Stimulated activated CD8-positive, alpha-beta memory T cell treated with anti-CD3 and anti-CD28 coated beads, Interleukin-2, amount 100 ng/mL, for 1 hour (primary cell): ENCODE measurements at places on chromosomes 7 and 10.

- no peak for DNase-seq
These were observed 745.2 kb downstream of the SUGCT start for GRCh38 chr7:40879941-40880543.

- DNase-seq = no peak
These were observed 232.8 kb downstream of the KCND2 start for GRCh38 chr7:120505770-120506169.

DNA sequence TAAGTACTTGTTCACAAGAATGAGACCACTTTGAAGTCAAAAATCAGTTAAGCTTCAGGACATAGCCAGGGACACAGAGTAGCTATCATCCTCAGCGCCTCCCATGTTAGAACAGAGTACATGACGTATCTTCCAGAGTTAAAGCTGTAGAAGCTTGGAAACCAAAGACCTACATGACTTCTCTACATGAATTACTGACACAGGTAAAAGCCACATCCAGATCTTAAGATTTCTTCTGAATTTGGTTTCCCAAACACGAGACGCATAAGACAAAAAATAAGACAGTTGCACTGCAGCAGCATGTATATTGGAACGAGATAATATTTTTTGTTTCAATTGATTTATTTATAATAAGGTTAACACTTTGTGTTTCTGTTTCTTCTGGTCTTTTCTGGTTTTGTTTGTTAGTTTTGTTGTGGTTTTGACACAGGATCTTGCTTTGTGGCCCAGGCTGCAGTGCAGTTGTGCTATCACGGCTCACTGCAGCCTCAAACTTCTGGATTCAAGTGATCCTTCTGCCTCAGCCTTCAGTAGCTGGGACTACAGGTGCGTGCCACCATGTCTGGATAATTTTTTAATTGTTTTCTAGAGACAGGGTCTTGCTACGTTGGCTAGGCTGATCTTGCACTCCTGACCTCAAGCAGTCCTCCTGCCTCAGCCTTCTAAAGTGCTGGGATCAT, 10.2 kb upstream of the EPC1 start:
- no peak for DNase-seq

DNA sequence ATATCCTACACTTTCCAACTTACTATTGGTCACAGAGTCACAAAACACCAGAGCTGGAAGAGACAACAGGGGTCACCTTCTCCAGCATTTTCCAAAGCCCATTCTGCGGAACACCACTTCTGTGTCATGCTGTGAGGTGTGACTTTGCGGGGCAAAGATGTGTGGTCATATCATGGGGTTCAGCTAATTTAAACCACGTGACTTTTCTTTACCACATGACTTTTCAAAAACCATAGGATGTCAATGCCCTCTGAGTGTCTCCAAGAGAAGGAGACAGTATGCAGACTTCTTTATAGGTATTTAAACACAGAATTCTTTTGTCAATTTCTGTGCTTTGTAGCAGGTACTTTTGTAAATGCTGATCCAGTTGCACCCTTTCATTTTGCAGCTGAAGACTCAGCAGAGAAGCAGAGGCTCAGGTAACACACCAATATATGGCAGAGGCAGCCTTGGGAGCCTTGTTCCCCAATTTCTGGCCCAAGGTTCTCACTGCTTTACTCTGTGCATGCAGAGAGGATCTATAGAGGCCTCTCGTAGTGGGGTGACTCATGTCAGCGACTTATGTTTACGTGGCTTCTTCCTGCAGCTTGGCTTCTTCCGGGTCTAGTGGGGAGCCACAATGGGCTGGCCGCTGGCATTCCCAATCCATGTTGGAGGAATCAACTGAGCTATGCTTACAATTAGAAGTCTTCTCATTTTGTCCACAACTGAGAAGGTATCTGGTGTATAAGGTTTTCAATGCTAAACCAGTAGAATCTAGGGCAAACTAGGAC, 104.0 kb upstream of the RHOBTB1 start:
- no peak for DNase-seq

- DNase-seq = no peak
These were observed 864.4 kb upstream of the KCND2 start for GRCh38 chr7:119408596-119408995.

GRCh38 chr7:33905389-33906032, at the start of gene BMPER:
TSS of gene BMPER (plus strand) at chr7:33905539. CDS start at chr7:33905614, 75 bp downstream.
- no peak for DNase-seq

DNA sequence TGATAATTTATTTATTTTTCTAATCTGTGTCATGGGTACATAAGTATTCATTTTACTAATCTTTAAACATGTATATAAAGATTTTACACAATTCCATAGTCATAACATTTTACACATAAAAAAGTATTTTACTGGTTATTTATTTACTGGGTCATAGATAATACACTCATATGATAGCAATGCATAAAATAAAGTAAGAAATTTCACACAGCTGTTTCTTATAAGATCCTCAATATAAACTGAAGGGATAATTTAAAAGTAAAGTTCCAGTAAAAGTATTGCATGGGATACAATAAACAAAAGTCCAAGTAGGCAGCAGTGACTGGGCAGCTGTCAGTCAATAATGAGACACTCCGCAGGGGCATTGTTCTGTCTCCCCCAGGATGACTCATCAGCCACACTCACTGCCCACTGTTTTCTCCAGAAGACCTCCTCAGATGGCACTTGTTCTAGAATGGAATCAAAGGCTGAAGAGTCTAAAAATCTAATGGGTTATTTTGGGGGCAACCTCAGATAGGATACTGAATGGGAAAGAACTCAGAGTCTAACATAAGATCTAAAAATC, 32.7 kb downstream of the DPY19L1 start:
- DNase-seq = no peak

GRCh38 chr7:86339051-86339450, 304.7 kb upstream of the GRM3 start:
- DNase-seq = no peak

DNA sequence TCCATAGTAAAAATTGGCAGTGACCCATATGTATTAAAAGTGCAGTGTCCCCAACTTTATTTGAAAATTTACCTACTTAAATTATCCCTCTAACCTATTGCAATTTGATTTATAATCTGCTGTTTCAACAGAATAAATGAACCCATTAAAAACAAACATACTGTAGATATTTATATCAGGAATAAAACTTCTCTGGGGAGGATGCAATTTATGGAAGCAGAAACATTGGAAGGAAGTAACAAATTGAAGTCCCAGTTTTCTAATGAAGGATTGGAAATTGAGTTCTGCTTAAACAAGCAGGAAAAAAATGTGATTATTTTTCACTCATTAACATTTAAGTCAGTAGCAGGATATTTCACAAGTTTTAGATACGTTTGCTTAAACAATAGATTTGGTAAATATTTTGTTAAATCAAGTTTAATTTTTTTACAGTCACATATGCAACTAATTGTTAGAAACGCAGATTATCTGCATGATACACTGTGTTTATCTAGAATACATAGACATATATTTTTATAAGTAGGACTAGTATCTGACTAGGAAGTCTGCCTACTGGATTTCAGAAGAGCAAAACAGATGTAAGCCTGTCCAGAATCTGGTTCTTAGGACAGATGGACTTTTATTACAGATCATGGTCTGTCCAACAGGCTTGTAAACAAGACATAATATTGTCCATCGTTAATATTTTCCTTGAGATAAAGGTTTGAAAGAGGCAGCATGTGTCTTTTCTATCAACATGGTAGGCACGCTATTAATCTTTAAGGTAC, 5.3 kb downstream of the AGMO start:
- DNase-seq = no peak

DNA sequence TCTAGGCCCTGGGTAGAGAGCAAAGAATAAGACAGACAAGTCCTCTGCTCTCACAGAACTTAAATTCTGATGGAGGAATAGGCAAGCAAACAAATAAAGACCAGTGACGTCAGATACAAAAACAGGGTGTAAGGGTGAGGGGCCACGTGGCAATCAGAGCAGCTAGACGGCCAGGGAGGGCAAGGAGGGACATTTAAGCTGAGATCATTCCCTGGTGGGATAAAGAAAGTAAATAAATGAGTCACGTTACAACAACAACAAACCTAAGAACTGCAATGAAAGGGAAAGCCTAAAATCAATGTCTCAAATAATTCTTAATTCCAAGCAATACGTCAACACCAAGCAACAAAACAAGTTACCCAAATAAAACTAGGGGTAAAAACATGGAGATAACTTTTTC, 21.8 kb downstream of the STN1 start:
- no peak for DNase-seq

- no peak for DNase-seq
These were observed 206.3 kb downstream of the SNX10 start for GRCh38 chr7:26497801-26498596.

DNA sequence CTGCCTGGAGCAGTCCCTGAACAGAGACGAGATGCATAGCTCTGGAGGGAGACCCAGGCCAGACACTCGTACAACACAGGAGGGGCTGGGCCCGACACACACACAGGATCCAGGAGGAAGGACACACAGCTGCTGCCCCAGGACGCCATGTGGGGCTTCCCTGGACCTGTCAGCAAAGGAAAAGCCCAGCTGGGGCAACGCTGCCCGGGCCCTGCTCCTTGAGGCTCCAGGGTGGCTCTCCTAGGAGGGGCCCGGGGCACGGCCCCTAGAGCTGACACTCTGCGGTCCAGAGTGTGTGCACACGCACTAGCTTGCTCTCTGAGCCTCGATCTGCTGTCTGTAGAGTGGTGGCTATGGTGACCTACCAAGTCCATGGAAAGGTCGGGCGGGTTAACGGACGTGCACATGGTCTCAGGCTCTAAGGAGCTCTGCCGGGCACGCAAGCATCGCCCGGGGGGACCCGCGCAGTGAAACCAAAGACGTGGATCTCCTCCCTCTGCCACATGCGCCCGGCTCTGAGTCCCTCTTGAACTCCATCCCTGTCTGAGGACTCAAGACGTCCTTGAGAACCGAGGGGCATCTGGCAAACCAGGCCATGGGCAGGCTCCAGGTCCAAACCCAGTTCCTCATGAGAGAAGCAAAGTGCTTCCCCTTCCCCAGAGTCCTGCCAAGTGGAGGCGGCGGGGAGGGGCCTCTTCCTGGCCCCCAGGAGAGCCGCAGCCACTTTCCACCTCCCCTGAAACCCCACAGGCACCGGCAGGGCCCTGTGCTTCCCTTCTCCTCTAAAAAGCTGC, 279.0 kb downstream of the ELFN1 start:
- DNase-seq = no peak

GRCh38 chr10:34764472-34764946, 50.6 kb downstream of the PARD3 start:
- DNase-seq = no peak

GRCh38 chr7:147523056-147523455, 1067.5 kb upstream of the C7orf33 start:
- no peak for DNase-seq
